ENCODE measurements at places on chromosomes 2 and 18.

GRCh38 chr18:77815666-77816338 lies 566.2 kb downstream of the GALR1 start:
- DNase-seq, result no peak

- DNase-seq, result no peak
Measured at GRCh38 chr18:58566556-58567292, 62.2 kb downstream of the ALPK2 start.

GRCh38 chr2:109537565-109538222 lies 76.1 kb downstream of the SEPTIN10 start:
- no peak for DNase-seq

GRCh38 chr18:73879766-73880165 lies 267.9 kb downstream of the FBXO15 start:
- no peak for DNase-seq

DNA sequence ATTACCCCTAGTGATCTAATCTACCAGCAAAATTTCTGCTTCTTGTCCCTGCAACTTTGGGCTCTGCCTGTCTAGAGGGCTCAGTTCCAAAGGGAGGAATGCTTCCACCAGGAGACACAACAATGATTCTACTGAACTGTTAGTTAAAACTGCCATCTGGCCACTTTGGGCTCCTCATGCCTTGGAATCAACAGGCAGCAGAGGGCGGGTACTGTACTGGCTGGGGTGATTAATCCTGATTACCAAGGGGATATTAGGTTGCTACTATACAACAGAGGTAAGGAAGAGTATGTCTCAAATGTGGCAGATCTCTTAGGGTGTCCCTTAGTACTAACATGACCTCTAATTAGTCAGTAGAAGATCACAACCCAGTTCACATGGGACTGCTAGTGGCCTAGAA lies 21.4 kb downstream of the HADHA start:
- no peak for DNase-seq

- no peak for DNase-seq
Measured at GRCh38 chr2:29475499-29475898, 360.3 kb downstream of the CLIP4 start.

- DNase-seq, result no peak
Measured at GRCh38 chr2:230335864-230336506, 9.0 kb downstream of the SP140L start.

DNA sequence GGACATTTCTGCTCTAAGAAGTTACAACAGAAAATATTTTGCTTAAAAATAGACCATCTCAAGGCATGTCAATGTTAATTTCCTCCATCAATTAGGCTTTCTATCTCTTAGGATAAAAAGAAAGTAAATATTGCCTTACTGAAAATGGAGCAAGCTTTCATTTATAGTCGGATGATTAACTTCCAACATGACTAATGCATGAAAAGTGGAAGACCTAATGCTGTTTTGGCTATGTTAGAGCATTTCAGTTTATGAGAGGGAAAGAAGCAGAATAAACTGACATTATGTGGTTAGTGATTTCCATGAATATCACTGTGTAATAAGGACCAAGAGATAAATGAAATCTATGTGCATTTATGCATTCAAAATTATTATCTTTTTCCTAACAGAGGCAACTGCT lies 475.2 kb upstream of the UBE2E3 start:
- DNase-seq, result no peak

GRCh38 chr18:62838475-62839098 lies 123.2 kb downstream of the PHLPP1 start:
- no peak for DNase-seq

- no peak for DNase-seq
Measured at GRCh38 chr2:211068108-211068780, 511.8 kb downstream of the CPS1 start.

- DNase-seq, result no peak
Measured at GRCh38 chr2:190723397-190724090, 74.7 kb downstream of the NAB1 start.

DNA sequence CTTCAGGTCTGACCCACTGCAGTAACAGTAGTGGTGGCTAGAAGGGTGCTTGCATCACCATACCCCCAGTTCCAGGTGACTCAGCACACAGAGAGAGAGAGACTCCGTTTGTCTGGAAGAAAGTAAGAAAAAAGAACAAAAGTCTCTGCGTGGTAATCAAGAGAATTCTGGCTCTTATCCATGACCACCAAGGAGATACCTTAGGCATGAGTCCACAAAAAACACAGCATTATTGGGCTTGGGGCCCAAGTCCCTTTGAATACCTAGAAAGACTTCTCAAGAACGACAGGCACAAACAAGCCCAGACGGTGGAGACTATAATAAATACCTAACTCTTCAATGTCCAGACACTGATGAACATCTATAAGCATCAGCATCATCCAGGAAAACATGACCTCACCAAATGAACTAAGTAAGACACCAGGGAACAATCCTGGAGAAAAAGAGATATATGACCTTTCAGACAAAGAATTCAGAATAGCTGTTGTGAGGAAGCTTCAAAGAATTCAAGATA lies 21.7 kb upstream of the BAZ2B start:
- DNase-seq, result no peak

GRCh38 chr2:138910427-138910826 lies 130.2 kb upstream of the NXPH2 start:
- no peak for DNase-seq

DNA sequence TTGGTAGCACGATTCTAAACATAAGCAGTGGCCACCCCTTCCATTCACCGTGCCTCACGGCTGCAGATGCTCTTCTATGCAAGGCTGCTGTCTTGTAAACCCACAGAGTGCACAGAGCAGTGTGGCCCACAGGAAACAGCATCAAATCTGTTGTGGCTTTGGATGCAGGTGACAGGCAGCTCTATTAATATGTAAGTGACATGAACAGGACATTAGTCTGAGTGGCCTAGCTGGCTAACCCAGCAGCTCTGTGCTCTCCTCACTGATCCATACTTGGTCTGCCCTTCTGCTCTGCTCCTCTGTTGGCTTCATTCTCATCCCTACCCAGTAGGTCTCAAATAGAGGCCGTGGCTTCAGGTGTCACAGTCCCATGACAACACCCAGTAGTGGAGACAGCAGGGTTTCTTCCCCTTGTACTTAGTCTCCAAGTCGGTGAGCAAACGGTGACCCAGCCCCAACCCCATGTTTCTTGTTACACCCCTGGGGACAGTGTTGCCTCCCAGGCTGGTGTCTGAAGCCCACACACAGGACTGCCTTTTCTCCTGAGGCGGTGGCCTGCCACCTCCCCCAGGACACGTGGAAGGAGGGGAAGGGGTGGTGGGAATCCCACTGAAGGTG lies 5.8 kb downstream of the SH3RF3 start:
- DNase-seq, result no peak

DNA sequence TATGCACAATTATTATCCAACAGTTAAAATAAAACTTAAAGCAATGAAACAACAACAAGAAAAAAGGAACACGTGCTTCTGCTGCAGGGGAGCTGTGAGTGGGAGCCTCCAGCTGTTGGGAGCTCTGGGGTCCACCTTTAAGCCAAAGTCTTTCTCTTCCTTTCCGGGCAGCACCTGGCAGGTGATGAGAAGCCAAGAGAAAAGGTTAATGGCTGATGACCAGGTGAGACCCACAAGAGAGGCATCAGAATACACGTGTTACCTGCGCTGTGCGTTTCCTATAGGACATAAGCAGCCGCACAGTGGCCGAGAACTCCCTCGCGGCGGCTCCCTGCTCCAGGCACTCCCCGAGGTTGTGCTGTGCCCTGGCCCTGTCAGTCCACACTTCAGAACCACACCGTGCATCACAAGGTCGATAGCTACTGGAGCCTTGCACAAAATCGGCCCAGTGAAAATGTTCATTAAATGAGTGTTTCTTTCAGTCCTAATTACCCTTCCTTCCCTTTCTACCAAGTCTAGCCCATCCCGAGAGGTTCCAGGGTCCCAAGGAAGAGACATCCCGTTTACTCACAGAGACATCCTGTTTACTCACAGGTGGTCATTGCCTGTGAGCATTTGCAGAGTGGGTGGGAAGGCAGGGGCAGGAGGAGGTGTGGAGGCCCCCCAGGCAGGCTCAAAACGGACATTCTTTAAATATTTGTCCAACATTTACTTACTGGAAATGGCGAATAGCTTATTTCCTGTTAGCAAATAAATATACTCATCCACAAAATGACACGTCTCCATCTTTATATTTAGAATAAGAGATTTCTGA lies 44.9 kb upstream of the ASB18 start:
- DNase-seq, result no peak

DNA sequence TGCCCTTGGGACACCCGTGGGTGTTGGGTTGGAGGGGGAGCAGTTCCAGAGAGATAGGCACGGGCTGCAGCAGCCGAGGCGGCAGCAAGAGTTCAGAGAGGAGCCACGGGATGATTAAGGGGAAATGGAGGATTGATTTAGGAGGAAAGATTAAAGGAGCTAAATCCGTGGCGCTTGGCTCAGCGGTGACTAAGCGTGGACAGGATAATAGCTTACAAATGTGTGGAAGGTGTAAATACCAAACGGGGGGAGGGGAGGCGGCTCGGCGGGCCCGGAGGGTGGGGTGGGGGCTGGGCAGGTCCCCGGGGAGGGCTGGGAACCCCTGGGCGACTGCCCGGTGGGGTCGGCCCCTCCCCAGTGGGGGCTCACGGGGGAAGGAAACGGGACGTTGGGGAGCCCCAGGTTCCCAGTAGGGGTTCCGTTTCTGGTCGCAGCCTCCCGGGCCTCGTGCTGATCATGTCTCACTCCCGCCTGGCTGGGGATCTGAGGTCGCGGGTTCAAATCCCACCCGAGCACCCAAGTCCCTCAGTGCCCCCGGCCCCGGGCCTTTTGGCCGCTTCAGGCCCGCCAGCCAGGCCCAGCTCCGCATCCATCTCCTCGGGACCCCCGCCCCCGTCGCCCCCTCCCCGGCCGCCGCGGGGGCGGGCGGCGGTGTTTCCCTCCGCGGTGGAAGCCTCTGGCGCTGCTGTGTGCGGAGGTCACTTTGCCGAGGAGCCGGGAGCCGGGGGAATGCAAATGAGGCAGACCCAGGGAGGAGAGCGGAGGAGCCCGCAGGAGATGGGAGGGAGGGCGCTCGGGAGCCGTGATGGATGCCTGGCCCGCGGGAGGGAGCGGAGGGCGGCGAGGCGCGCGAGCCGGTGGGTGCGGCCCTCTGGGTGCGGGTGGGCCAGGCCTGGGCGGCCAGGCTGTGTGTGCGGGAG lies 8.1 kb downstream of the ASIC4 start:
- no peak for DNase-seq

DNA sequence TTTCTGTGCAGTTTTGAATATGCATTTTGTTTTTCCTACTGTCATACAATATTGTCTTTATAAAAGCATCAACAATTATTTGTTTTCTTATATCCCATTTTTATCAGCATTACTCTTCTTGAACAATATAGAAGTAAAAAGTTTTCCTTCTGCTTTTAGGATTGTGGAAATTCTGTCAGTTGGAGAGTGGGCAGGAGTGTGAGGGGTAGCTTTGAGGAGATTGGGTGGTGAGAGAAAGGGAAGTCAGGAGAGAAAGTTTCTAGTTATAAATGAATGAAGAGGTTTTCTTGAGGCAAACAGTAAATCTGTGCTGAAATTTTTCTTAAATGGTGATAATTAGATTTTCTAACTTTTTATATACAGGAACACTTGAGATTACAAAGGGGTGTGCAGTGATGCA lies 151.7 kb upstream of the NOSTRIN start:
- no peak for DNase-seq

DNA sequence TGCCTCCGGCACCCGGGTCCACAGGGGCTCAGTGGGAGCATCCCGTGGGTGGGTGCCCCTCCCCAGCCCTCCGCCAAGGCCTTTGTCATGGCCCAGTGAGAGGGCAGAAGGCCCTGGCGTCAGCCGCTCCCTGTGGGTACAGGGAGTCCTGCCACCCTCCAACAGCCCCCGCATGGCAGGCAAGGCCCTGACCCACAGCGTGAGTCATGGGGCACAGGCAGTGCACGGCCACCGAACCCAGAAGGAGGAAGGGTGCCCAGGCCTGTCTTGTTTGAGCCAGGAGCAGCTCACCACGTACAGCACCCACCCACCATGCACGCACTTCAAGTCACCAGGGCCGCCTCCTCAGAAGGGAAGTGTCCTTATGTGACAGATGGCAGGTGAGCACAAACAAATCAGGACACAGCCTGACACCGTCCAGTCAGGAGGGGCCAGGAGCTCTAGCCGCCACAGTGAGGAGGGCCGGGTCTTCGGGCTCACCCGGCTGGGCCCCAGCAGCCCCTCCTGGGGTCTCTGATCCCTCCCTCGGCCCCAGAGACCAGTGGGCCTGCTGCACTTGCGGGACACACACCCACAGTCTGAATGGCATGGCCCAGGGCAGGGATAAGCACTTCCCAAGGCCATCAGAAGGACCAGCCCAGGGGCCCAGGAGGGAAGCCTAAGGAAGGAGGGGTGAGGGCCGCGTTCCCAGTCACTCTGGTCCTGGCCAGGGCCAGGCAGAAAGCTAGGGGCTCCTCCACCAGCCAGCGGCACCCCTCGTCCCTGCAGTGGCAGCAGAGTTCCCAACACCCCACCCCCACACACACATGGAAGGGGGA lies 25.8 kb downstream of the BIN1 start:
- DNase-seq, result no peak

DNA sequence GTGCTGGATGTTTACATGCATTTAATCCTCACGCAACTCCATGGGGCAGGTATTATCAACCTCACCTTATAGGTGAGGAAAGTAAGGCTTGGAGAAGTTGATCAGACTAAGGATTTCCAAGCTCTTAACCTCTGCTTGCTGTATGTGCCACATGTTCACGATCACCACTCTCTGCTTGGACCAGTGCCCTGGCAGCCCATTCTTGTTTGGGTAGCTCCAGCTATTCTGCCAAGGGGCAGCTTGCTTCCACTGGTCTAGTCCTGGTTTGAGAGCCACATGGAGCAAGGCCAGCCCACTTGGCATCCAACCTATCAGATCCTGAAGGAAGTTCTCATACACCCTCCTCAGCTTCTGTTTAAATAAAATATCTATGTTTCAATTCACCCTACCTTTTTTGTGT lies 14.3 kb downstream of the PLB1 start:
- no peak for DNase-seq

DNA sequence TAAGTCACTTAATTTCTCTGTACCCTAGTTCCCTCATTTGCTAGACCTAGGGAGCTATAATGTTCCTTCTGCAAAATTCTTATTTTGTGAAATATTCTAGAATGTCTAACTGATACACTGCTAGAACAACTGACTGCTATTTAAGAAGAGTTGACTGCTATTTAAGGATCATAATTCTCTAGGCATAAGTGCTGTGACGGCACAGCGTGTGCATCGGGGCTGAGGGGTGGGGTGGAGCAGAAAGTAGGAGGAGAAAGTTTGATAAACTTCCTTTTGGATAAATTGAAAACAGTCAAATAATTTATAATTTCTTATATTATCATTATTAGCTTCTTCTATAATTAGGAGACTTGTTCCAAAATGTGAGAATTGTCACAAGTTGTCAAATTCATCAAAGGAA lies 10.4 kb upstream of the ACTR3 start:
- DNase-seq, result no peak

- DNase-seq, result peak; percentile 57
Measured at GRCh38 chr2:113818382-113818951, 62.0 kb upstream of the SLC35F5 start.

DNA sequence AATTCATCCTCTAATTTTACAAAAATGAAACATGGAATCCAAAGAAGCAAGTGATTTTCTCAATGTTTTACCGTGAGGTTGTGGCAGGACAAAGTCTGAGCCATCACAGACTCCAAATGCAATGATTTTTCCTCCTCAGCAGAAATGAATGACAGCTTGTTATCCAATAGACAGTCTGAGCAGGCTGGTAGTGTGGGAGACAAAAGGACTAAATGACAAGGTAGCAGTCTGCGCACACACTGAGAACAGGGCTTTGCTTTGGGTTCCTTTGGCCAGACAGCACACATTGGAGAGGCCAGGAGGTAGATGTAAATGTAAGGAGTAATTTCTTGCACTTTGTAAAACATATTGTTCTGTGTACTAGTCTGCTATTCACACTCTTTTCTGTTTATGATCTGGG lies 50.3 kb upstream of the RGPD4 start:
- DNase-seq, result no peak
